ENCODE measurements at places on chromosomes 12 and 14.

DNA sequence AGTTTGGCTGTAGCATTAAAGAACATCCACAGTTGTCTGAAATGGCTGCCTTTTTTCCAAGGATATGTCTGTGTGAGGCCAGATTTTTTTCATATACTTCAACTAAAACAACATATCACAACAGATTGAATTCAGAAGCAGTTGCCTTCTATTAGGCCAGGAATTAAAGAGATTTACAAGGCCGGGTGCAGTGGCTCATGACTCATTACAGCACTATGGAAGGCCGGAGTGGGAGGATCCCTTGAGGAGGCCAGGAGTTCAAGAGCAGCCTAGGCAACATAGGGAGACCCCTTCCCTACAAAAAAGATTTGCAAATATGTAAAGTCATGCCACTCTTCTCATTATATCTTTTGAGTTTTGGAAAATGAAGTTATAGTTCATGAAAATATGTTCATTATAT is 108.6 kb downstream of the KTN1 start:
- DNase-seq = no peak

GRCh38 chr12:50699940-50700339 is 64.0 kb upstream of the ATF1 start:
- DNase-seq = peak; percentile 24

DNA sequence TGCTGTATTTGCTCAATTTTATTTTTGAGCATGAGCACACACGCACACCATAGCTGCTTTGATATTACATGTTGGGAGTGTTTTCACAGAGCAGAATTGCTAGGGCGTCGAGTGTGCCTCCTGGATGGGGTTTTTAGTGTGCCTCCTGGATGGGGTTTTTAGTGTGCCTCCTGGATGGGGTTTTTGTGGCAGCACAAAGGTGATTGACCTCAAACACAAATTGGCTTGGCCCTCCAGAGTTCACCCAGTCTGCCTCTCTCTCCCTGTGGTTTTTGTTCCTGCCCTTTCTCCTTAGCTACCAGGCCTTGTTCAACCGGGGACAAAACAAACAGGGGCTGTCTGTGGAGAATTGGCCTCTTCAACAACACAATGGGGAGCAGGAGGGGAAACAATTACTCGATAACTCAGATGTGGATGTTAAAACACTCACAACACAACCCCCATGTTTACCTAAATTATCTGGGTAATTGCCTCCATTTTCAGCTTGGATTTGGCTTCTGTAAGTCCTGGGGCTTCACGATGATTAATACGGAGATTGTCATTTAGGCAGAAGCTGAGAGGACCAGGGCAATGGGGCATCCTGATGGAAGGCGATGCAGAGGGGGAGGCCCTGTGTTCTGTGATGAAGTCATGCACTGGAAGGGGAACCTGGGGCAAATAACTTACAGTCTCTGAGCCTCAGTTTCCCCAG is 26.9 kb downstream of the TBX3 start:
- peak; percentile 65 for DNase-seq

DNA sequence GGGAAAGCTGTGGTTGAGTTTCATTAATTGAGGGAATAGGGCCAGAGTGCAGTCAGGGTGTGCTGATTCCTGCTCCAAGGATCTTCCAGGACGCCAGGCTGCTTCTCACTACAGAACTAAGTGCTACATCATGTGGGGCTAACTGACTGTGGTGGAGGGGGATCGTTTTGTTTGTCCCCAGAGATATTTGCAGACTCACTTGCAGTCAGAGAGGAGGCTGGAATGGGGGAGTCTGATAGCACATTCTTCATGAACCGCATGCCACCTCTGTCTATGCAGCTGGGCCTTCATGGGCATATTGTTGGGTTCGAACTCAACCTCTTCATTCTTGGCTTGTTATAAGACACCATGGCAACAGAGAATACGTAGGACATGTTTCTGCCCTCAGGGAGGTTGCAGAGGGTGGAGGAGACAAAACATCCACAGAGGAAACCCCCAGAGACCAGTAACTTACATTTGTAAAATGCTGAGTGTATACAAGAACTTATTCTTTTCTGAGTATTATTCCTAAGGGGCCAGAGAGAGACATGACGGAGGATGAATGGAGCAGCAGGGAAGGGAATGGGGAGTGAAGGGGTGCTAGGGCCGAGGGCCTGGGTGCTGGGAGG is 13.0 kb downstream of the KRT7 start:
- no peak for DNase-seq

GRCh38 chr12:124328636-124329035 is 33.7 kb downstream of the RFLNA start:
- DNase-seq = no peak

DNA sequence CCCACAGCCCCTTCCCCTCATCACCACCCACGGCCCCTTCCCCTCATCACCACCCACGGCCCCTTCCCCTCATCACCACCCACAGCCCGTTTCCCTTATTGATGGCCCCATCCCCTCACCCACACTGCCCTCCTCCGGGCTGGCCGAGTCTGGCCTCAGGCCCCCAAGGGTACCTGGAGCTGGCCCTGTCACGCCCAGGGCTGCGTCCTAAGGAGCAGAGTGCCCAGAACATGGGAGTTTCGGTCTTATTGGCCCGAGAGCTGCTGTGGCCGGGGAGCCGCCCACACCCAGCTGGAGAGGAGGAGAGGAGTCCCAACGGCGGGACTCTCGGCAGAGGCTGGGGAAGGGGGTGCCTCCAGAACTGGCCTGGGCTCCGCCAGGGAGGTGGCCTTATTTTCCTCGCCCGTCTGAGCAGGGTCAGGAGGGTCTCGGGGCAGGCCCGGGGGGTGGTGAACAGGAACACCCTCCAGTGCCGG is 182.3 kb downstream of the KIF26A start:
- no peak for DNase-seq

DNA sequence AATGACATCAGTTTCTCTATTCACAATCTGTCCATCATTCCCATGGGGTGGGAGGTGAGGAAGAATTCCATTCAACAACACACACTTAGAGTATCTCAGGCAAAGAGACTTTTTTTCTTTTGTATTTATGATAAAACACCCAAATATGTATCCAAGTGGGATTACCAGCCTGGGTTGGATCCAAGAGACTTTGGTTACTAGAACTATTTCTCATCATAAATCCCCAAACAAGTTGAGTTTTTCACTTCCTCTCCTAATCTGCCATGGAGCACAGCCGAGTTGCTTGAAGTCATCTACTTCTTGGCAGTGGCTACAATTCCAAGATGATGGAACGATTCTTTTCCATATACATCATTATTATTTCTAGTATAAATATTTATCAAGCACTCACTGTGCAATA is 209.2 kb upstream of the HMGA2 start:
- no peak for DNase-seq

DNA sequence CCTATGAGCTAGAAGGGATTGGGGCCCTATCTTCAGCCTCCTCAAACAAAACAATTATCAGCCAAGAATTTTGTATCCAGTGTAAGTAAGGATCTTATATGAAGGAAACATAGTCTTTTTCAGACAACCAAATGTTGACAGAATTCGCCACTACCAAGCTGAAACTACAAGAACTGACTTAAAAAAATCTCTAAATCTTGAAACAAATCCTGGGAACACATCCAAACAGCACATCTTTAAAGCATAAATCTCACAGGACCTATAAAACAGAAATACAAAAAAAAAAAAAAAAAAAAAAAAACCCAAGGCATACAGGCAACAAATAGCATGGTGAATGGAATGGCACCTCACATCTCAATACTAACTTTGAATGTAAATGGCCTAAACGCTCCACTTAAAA is 41.3 kb upstream of the LMNTD1 start:
- DNase-seq = no peak

DNA sequence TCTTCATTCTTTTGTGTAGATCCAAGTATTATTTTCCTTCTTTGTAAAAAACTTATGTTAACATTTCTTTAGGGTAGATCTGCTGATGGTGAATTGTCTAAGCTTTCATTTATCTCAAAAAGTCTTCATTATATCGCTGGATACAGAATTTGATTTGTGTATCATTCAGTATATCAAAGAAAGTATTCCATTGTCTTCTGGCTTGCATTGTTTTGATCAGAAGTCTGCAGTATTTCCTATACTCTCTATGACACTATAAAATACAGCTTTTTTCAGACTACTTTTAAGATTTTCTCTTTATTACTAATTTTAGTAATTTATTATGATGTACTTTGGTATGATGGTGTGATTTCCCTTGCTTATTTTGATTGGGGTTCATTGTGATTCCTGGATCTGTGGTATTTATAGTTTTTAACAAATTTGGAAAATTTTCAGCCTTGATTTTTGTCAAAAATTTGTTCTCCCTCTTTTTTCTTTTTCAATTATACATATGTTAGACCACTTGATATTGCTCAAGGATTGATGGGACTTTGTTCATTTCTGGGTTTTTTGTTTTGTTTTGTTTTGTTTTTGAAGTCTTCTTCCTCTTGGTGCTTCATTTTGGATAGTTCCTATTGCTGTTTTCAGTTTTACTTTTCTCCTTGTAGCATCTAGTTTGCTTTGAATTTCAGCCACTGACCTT is 176.5 kb downstream of the ZFP36L1 start:
- no peak for DNase-seq

- DNase-seq = no peak
These were observed 136.1 kb downstream of the PAPOLA start for GRCh38 chr14:96638041-96638855.

GRCh38 chr14:59313658-59314608 is 125.5 kb downstream of the DAAM1 start:
- DNase-seq = no peak

GRCh38 chr14:102586420-102587104 is 5.9 kb upstream of the RCOR1 start:
- no peak for DNase-seq

DNA sequence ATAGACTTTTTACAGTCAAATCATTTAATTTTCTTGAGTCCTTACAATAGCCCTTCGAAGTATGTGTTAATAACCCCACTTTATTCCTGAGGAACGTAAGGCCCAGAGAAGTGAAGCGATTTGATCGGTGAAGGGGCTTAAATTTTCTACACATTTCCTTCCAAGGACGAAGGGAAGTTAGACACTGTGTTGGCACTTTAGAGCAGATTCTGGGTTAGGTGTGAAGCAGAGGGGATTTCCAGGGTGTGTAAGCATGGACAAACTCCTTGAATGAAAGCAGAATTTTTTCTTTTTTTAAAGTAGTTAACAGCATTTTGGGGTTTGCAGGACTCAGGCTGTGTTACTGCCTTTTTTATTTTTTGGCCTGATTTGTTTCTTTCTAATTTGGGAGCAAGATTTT is 38.9 kb downstream of the PRORP start:
- DNase-seq = no peak

GRCh38 chr12:39490500-39491282 is 47.8 kb upstream of the KIF21A start:
- DNase-seq = no peak

DNA sequence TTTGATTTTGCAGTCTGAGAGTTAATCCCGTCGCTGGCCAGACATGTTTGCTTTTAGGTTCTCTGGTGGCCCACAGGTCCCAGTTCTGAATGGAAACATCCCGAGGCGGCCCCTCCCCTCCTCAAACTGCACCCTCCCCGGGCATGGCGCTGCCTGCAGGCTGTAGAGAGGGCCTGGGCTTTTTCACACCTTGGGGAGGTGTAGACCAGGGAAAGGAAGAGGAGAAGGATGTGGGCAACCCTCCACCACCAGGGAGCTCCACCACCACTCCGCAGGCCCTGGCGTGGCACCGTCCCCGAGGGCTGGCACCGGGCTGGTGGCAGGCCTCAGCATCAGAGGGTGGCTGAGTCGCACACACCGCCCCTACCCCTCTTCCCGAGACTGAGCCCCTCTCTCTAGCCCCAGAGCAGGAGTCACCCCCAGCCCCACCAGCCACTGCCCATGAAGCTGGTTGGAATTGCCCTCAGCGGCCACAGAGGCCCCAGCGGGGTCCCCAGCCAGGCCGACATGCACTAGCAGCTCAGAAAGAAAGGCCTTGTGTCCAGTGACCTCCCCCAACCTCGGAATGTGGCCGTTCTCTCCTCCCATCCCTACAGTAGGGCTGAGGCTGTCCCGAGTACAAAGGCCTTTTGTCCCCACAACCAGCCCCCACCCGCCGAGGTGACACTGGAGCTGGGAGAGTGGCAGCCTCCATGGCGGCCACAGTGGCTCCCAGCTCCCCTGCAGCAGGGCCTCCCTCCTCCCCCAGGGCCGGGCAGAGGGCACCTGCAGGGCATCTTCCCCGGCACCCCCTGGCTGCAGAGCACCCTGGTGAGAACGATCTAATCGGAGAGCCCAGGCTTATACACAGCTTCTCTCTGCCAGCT is 23.5 kb upstream of the INF2 start:
- DNase-seq = no peak

DNA sequence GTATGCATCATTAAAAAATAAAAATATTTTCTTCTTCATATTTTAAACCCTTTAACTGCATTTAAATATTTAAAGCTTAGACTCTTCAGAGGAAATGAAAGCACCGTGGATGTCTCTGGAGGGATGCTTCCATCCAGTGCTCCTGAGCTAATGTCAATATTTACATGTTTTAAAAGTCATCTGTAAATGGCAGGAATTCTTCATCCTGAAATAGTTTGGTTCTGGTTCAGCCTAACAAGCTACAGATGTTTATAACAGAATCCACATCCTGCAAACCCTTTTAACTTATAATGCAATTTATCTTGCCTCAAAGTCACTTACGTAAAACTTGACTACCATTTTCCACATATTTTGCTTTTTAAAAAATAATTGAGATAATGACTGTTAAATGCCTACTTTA is 1207.3 kb downstream of the SLC16A7 start:
- DNase-seq = no peak

- DNase-seq = no peak
These were observed 113.7 kb upstream of the RTL1 start for GRCh38 chr14:101017209-101017608.

- DNase-seq = no peak
These were observed 1.1 kb upstream of the USP15 start for GRCh38 chr12:62258941-62259630.

GRCh38 chr14:38221077-38221476 is 13.4 kb downstream of the SSTR1 start:
- DNase-seq = no peak

- DNase-seq = no peak
These were observed 288.6 kb upstream of the PWP1 start for GRCh38 chr12:107396991-107397390.

GRCh38 chr12:116358893-116359761 is 81.6 kb upstream of the MED13L start:
- DNase-seq = peak; percentile 2

- DNase-seq = no peak
These were observed 159.9 kb downstream of the BMP4 start for GRCh38 chr14:53796734-53797133.

- peak; percentile 41 for DNase-seq
These were observed 1.5 kb downstream of the KDM2B start for GRCh38 chr12:121579190-121579791.

DNA sequence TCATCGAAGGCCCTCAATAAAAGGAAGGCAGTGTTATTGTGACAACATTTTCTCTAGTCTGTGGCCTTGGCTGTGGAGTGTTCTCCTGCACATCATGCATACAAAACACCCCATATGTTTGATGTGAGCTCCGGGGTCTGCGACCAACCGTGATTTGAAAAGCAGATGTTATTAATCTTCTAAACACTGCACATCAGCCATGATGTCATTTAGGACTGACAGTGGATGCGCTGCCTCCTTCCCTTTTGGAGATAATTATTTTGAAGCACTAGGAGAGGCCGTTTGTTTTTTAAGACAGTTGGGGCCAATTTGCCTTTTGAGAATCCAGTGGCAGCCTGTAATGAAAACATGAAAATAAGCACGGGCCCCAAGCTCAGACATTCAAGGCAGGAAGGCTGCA is 1041.6 kb downstream of the BCL11B start:
- no peak for DNase-seq
